ENCODE measurements at places on chromosomes 3 and 15.

DNA sequence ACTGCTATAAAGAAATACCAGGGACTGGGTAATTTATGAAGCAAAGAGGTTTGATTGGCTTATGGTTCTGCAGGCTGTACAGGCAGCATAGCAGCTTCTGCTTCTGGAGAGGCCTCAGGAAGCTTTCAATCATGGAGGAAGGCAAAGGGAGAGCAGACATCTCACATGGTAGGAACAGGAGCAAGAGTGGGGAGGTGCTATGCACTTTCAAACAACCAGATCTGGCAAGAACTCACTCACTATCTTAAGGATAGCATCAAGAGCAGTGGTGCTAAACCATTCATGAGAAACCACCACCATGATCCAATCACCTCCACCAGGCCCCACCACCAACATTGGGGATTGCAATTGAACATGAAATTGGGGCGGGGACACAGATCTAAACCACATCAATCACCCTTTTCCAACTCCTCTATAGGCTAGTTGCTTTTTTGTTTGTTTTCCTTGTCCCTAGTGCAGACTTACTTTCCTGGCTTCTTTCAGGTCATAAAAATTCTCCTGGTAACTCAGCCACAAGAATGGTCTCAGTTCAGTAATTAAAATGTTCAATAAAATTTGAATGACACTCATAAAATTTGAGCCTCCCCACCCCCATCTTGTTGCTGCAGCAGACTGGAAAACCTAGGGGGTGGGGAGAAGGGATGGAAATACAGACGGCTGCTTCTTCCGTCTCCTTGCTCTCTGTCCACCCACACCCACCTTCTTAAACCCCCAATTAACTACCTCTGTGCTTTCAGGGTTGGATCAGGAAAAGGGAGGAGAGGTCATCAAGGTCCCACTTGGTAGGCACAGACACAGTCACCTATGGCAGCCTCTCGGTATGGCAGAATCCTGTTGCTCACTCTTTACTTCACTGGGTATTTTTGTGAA, 16.3 kb upstream of the TIPARP start:
- no peak for DNase-seq

GRCh38 chr3:58474967-58475578, 16.8 kb upstream of the KCTD6 start:
- no peak for DNase-seq

- no peak for DNase-seq
These were observed 336.4 kb upstream of the LRRFIP2 start for GRCh38 chr3:37510755-37511154.

GRCh38 chr3:12992629-12993516, 80.4 kb downstream of the IQSEC1 start:
- no peak for DNase-seq

DNA sequence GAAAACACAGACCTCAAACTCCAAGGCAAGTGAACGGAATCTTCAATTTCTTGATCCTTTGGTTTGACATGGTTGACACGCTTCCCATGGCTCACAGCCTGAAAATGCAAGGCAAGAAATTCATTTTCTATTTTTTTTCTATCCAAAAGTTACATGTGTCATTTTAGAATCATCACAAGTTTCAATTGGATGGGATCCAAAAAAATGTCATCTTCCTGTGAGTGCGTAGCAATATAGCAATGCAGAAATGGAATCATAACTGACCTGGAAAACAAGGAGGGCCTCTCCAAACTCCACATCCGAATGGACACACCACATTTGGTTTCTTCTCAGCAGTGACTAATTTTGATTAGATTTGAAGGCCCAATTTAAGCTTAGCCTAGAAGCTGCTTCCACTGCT, 175.8 kb upstream of the ATP11B start:
- no peak for DNase-seq

- no peak for DNase-seq
These were observed 34.0 kb downstream of the IQGAP1 start for GRCh38 chr15:90422043-90422442.

DNA sequence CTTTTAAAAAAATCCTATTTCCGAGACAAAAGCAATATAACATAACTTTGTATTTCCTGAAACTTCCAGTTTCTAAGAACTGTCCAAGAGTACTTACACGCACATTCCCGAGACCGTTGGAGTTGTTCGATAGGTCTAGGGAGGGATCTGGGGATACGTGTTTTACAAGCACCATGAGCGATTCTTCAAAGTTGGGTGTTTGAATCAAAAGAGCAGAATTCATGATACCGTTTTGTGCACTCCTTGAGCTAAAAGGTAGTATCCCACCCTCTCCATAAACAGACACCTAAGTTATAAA, 700 bp upstream of the EDEM1 start:
- DNase-seq, result no peak

- no peak for DNase-seq
These were observed 1710.1 kb downstream of the SI start for GRCh38 chr3:163368168-163368567.

DNA sequence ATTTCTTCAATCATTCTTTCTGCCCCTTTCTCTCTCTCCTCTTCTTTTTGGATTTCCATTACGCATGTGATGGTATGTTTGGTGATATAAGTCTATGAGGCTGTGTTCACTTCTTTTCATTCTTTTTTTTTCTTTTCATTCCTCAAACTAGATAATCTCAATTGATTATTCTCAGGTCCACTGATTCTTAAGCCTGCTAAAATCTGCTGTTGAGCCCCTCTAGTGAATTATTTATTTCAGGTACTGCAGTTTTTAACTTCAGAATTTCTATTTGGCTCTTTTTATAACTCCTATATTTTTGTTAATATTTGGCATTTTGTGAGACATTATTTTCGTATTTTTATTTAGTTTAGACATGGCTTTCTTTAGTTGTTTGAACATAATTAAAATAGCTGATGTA, 671.3 kb upstream of the NECTIN3 start:
- DNase-seq, result no peak

DNA sequence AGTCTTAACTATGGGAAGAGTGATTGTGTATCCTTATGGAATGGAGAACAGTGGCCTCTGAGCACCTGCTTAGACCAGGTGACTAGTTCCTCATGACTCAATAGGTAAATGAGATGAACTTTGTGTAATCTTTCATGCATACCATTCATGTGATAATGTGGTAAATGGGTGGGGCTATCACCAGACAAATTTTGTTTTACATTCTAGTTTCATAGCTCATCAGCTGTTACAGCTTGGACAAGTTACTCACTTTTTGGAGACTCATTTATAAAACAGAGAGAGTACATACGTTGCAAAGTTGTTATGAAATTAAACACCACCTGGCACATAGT, 103.7 kb upstream of the TGFBR2 start:
- no peak for DNase-seq

- DNase-seq, result no peak
These were observed 39.2 kb downstream of the HMCES start for GRCh38 chr3:129317848-129318247.

GRCh38 chr15:99369196-99369595, 117.9 kb downstream of the LRRC28 start:
- peak; percentile 42 for DNase-seq

- DNase-seq, result no peak
These were observed 23.0 kb upstream of the MUC20 start for GRCh38 chr3:195697582-195698324.

GRCh38 chr3:126321490-126321889, 35.7 kb downstream of the KLF15 start:
- DNase-seq, result no peak

DNA sequence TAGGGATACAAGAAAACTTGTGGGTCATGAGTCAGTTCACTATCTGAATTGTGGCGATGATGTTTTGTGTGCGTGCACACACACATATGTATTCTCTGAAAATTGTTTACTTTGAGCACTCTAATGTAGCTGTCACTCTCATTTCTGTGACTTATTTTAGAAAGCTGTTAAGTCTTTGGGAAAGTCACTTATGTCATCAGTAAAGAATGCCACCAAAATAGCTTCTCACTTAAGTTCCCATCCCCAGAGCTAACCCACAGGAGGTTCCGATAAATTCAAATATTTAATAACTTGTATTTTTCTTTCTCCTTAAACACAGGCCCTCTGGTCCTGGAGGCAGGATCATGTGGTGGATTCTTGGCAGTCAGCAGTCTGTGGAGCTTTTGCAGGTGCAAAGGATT, 138.3 kb downstream of the LRIG1 start:
- DNase-seq, result no peak

GRCh38 chr3:156037356-156037755, 83.0 kb upstream of the KCNAB1 start:
- DNase-seq, result no peak

- DNase-seq, result no peak
These were observed 3.1 kb downstream of the CCDC51 start for GRCh38 chr3:48436855-48437254.

DNA sequence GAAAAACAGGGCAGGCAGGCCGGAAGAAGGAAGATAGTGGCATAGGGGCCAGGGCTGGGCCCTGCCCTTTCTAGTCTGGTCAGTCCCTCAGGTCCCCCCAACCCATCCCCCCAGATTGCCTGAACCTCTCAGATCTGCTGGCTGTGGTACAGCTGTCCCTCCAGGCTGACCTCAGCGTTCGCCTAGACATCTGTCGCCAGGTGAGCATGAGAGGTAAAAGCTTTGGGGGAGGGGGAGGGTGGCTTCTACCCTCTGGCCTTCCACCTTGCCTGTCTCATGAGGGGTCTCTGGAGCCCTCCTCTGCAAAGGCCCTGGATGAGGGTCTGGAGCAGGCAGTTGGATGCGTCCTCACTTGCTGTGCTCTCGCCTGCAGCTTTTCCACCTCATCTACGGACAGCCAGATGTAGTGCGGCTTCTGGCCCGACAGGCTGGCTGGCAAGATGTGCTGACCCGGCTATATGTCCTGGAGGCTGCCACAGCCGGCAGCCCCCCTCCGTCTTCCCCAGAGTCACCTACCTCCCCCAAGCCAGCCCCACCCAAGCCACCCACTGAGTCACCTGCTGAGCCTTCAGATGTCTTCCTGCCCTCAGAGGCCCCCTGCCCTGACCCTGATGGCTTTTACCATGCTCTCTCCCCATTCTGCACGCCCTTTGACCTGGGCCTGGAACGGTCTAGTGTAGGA, 20.2 kb downstream of the NBEAL2 start:
- no peak for DNase-seq

DNA sequence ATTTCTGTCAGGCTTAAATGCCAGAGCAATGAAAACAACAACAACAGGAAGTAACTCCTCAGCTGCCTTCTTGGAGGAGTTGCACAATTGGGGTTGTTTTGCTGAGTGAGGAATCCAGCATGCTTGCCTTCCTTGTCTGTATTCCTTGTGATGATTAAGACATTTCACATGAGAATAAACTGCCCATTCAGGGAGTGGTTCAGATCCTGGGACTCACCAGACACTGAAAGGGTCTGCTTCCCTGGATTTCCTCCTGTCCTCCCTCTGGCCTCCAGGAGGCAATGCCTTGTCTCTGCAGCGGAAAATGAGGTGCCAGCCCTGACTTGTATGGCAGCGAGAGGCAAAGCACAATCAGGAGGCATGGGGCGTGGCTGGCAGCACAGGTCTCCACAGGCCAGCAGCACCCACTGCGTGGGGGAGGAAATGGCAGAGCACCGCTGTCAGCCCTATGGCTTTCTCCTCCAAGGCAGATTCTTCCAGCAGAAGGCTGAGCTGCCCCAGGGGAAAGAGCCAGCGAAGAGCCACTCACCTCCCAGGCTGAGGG, 41.5 kb downstream of the RBP2 start:
- DNase-seq, result no peak

DNA sequence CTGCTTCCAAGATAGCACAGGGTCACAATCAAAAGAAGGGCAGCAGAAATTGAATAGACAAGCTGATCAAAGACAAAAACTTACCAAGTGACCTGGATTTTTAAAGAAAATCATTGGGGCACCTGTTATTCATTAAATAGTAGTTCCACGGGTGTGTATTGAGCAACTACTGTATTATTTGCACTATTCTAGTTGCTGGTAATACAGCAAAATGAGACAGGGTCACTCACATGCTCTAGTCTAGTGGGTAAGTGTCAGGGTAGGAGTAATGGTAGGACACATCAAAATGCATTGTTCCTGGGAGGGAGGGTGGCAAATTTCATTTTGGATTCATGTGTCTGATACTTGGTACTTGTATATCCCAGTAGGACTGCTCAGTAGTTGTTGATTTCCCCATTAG, 127.9 kb downstream of the SQOR start:
- DNase-seq, result no peak

DNA sequence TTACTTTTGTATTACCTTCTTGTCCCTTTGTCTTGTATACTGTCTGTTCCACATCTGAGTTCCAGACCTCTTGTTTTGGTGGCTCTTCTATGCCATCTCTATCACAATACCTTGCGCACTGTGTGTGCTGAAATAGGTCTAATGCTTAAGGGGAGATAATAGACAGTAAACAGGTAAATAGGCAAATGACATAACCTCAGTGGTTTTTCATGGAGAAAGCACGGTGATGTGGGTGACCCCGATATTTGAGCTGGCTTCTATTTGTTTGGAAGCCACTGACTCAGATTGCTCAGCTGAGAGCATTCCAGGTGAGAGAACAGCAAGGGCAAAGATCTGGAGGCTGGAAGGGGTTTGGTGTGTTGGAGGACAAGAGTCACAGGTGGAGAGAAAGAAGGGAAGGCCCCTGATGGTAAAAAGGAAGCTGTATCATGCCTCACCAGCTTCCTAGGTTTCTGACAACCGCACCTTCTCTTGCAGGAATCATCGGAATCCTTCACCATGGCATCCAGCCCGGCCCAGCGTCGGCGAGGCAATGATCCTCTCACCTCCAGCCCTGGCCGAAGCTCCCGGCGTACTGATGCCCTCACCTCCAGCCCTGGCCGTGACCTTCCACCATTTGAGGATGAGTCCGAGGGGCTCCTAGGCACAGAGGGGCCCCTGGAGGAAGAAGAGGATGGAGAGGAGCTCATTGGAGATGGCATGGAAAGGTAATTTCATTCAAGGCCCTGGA, 795 bp downstream of the MCM2 start:
- no peak for DNase-seq

GRCh38 chr15:27057904-27058645, 87.1 kb downstream of the GABRG3 start:
- DNase-seq, result no peak

GRCh38 chr15:27677951-27678350, 421.2 kb downstream of the OCA2 start:
- DNase-seq, result no peak

- DNase-seq, result no peak
These were observed 2.3 kb downstream of the PLEKHO2 start for GRCh38 chr15:64843991-64844390.

GRCh38 chr3:25817107-25817506, 27.2 kb downstream of the OXSM start:
- no peak for DNase-seq
